Left renal pelvis (tissue), 4 donors: ENCODE measurements at places on chromosomes 3 and 15. TPM values are rescaled to one million over a fixed set of nuclear protein-coding genes. Genes with fewer than 3 reads are reported as not detected.

Gene MYEF2
- polyA plus RNA-seq, result 116 TPM

Gene ZNF660
- polyA plus RNA-seq, result 8.8 TPM

Gene VIPR1
- polyA plus RNA-seq, result 3.0 TPM

Gene FANCD2OS
- not detected for polyA plus RNA-seq

Gene FGF7
- polyA plus RNA-seq, result 155 TPM

Gene FAM81A
- polyA plus RNA-seq, result 24.0 TPM

Gene KLHL40
- polyA plus RNA-seq, result not detected

Gene ITIH1
- not detected for polyA plus RNA-seq

Gene IL1RAP
- 36.9 TPM for polyA plus RNA-seq

Gene CD200R1
- 3.7 TPM for polyA plus RNA-seq

Gene TRPM1
- 0.45 TPM for polyA plus RNA-seq

Gene MEGF11
- polyA plus RNA-seq, result 3.1 TPM

Gene IQCF6
- polyA plus RNA-seq, result not detected

Gene FURIN
- 46.7 TPM for polyA plus RNA-seq

Gene ACOX2
- polyA plus RNA-seq, result 33.0 TPM

Gene PAK6
- polyA plus RNA-seq, result 5.7 TPM

Gene UROC1
- polyA plus RNA-seq, result not detected

Gene IGDCC3
- 7.7 TPM for polyA plus RNA-seq

Gene SLC2A2
- 8.6 TPM for polyA plus RNA-seq
